AG09319 (cell line): ENCODE measurements at places on chromosomes 2 and 18.

DNA sequence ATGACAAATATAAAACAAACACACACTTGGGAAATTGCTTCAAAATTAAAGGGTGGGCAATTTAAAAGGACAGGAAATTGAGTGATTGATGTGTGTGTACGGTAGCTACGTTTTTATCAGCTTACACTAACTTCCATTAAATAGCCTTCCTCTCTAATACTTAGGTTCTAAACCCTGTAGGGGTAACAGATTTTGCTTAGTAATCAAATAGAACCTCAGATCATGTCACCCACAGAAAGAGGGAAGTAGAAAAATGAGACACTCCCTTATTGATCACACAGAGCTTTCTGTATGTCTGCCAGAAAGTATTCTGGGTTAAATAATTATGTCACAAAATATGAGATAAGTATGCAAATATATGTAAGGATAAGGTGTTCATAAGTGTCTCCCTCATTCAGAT, 93.3 kb downstream of the ICA1L start:
- no peak for DNase-seq

DNA sequence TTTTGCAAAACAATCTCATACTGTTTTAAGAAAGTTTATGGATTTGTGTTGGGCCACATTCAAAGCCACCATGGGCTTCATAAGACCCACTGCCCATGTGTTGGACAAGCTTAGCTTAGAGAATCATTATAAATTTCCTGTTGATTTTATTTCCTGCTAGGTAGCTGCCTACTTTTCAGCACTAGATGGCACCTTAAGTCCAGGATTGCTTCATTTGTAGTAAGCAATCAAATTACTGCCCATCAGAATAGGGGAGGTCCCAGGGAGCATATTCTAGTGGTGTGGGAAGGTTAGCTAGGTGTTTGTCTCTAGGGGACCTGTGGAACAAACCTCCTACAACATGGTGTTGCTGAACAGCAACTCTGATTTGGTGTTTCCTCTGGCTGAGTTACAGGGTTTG, 11.0 kb upstream of the DCDC2C start:
- no peak for DNase-seq

DNA sequence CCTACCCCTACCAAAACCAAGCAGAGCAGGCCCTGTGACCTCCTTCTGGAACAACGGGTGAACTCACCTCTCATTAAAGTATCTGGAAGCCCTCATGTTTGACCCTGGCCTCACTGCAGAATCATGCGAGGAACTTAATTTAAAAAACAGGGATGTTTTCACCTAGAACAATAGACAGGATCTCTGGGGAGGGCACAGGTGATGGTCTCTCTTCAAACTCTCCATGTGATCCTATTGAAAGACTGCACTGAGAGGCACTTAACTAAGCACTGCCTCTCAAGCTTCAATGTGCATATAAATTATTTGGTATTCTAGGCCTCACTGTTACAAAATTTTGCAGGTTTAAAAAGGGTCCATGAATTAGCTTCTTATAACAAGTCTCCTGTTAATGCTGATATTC, 7.5 kb downstream of the ZNF519 start:
- no peak for DNase-seq

GRCh38 chr2:109615637-109616144, 1.5 kb downstream of the SOWAHC start:
- no peak for DNase-seq

DNA sequence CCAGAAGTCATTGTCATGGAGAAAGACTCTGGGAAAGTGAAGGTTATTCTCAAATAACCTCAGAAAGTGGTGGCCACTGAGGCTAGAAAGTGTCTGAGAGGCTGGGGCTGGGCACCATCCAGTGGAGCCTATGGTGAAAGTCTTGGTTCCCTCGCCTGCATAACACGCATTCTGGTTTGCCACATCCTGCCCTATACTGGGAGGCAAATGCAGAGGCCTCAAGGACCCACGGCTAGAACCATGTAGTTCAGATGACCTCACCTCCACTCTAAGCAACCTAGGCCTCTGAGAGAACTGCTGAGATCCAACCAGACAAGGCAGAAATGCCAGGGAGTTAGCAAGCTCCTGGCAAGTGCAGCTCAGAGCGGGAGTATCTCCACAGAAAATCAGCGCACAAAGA, 5.1 kb downstream of the ITGB6 start:
- DNase-seq, result no peak

GRCh38 chr2:3151153-3151918, 226.3 kb downstream of the EIPR1 start:
- DNase-seq, result no peak

DNA sequence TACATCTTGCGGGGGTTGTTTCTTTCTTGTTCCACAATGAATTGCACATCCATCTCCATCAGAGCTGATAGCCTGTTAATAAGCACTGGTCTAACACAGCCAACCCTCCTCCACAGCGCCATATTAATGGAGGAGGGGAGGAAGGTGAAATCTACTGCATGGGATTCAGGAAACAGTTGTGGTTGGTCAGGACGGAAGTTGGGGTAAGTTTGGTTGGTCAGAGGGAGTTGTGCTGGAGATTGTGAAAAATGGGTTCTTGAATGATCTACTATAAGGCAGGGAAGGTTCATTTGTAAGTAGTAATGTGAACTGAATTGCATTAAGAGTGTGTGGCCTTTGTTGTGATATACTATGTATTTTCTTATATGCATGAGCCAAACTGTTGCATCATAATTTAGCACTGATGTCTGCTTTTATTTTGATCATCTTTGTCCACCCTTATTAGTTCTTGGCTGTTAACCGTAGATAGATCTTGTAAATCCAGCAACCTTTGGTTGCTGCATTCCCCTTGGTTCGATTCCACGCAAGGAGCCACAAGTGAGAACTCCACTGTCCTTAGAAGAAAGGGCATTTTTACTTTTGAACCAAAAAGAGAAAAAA, 150.6 kb upstream of the MAPRE2 start:
- DNase-seq, result no peak

GRCh38 chr2:7953195-7953594, 728.7 kb upstream of the ID2 start:
- DNase-seq, result no peak

- DNase-seq, result no peak
Measured at GRCh38 chr2:38522754-38523349, 79.9 kb downstream of the HNRNPLL start.

DNA sequence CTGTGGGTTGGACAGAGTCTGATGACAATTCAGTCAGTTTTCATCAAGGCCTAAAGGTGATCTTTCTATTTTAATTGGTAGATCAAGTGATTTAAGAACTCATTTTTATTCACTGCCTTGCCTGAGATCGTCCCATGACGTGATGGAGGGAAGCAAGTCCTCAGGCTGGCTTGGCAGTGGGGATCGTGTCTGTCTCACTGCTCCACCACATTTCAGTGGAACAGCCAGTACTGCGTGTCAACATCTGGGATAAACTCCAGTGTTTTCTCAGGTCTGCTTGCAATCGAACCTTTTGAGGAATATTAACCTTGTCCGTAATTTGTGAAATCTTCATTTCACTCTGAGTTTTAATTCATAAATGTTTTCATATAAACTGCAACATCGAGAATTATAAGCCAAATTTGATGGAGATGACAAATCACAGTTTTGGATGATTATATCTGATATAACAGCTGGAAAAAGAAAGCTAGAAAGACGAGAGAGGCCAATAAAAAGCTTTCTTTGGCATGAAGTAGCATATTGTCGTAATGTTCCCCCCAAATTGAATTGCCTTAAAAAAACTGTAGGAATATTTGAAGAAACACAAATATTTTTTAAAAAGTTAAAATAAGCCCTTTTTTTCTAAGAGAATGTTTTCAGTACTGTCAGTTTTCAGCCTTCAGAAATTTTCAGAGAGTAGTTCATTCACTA, 414.7 kb upstream of the SPRED2 start:
- DNase-seq, result no peak

- no peak for DNase-seq
Measured at GRCh38 chr2:200380833-200381542, 74.5 kb downstream of the SPATS2L start.

GRCh38 chr2:240211096-240211495, 70.6 kb upstream of the OTOS start:
- no peak for DNase-seq

DNA sequence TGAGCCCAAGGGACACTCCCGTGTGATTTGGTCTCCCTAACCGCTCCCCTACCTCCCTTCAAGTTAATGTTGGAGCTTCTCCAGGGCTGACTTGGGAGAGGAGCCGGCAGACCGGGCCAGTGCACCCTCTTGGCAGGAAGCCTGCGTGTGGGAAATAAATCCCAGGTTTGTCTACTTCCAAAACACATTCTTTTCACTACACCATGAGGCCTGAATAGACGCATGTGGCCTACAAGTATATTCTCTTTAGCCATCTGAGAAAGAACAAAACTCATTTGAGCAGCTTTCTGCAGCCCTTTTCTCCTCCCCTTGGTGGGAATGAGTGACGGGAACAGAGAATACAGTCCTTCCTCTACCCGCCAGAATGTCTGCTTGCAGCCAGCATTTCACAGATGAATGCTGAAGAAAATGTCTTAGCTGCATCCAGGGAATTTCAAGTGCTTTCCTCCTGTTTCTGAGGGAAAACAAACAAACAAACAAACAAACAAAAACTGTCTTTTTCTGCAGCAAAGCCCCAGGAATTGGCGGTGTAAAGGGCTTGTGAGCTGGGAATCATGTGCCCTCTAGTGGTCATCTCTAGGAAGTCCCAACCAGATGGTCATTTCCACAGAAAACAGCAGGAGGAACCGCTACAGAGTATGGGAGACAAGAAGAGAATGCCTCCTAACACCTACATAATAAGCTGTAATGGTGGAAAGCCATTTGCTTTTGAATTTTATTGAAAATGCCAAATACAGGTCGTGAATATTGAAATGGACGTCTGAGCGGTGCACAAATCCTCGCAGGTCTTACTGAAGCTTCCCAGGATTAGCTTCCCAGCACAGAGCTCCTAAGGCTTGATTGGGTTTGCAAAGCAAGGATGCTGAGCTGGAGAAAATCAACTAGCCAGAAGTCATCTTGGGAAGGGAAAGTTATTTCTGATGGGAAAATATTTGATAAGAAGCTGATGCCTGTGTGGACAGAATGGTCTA, 41.2 kb upstream of the DAPL1 start:
- DNase-seq, result no peak

DNA sequence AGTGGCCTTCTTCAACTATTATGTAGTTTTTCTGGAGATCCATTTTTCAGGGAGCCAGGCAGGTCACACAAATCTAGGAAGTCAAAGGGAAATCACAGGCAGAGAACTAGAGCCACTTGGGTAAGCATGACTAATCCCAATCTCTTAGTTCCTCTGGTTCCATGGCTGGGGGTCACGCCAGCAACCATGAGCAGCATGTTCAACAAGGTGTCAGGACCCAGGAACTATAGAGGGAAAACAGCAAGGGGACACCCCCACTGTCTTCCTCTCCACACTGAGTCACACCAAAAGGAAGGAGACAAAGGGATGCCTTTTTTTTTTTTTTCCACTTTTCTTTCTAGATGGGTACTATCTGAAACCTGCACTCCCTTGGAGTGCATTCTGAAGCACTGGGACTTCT, 250.9 kb downstream of the OTX1 start:
- no peak for DNase-seq

GRCh38 chr2:132725748-132726147, 55.7 kb upstream of the LYPD1 start:
- no peak for DNase-seq

- no peak for DNase-seq
Measured at GRCh38 chr2:233692648-233693047, at the start of gene UGT1A6. UGT1A6 (plus strand) TSS chr2:233692890; CDS start chr2:233693005, 115 bp downstream.

- DNase-seq, result no peak
Measured at GRCh38 chr2:64203858-64204632, 59.8 kb upstream of the PELI1 start.

- DNase-seq, result no peak
Measured at GRCh38 chr2:178804791-178805190, 2.4 kb downstream of the TTN start.

- DNase-seq, result no peak
Measured at GRCh38 chr18:53411511-53411910, 813.0 kb downstream of the MBD2 start.

DNA sequence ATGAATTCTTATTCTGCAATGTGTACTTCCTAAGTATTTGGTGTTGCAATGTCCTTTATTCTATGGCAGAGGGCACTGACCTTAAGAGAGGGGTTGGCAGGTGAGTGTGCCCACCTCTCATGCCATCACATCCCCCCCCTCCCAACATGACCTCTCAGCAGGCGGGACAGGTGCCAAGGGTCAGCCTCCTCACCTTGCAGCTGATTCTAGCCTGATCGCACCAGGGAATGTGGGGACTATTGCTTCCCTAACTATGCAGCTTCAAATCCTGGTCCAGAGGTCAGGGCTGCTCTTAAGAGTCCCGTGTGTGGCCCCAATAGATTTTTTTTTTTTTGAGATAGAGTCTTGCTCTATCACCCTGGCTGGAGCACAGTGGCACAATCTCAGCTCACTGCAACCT, 9.5 kb downstream of the HJURP start:
- no peak for DNase-seq

DNA sequence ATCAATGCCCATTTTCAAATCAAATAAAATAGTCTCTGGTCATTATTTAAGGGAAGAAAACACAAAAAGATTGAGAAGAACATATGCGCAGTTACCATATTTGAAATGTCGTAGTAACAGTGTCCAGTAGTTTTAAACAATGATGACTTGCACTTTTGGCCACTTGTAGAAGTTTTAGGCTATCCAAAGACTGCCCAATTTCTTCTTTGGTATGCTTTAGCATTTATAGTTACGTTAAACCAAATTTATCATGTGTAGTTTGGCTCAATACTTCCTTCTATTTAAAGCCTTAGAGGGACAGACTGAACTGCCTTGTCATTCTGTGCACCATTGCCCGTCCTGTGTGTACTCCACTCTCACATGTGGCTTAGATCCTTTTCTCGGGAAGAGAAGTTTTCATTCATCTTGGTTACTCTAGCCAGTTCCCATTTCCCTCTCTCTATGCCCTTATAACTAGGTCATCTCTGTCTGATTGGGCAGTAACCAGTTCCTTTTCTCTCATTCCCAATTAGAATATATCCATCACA, 84.8 kb upstream of the TTN start:
- no peak for DNase-seq

GRCh38 chr2:49914281-49914680, 760.0 kb upstream of the FSHR start:
- no peak for DNase-seq

- peak; percentile 7 for DNase-seq
Measured at GRCh38 chr2:234565201-234565600, 68.3 kb upstream of the ARL4C start.

- DNase-seq, result no peak
Measured at GRCh38 chr2:47033102-47033880, 117.7 kb upstream of the MCFD2 start.

- no peak for DNase-seq
Measured at GRCh38 chr2:176165370-176166050, 8.4 kb downstream of the HOXD3 start.

DNA sequence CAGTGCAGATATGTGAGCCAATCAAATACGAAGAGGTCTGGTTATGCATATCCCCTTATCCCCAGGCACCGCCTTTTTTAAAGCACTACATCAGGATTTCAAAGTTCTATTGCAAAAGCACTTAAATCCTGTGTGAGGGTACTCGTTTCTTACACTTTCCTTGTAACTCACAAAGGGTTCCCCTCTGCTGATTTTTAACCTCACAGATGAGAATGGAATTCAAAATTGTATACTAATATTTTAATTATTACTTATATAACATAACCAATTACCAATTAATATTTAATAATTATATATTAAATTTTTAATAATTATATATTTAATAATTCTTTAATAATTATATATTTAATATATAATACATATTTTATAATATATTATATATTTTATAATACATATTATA, 126.2 kb upstream of the MAPRE2 start:
- no peak for DNase-seq
